Endothelial cell of umbilical vein (primary cell): ENCODE measurements at places on chromosomes 3 and 15. TPM values are rescaled to one million over a fixed set of nuclear protein-coding genes. Genes with fewer than 3 reads are reported as not detected.

DNA sequence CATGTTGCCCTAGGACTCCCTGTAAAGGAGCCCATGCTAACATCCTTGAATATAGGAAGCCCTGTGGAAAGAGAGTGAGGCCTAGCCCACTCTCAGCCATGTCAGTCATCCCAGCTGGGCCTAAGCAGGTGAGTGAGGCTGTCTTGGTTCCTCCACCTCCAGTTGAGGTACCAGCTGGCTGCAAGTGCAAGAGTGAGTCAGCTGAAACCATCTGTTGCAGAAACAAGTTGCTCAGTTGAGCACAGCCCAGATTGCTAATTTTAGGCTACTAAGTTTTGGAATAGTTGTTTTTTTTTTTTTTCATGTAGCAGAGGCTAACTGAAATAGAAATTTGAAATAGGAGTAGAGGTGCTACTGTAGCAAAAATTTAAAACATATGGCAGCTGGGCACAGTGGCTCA lies 43.7 kb upstream of the ADPGK start:
- DNase-seq, result no peak

DNA sequence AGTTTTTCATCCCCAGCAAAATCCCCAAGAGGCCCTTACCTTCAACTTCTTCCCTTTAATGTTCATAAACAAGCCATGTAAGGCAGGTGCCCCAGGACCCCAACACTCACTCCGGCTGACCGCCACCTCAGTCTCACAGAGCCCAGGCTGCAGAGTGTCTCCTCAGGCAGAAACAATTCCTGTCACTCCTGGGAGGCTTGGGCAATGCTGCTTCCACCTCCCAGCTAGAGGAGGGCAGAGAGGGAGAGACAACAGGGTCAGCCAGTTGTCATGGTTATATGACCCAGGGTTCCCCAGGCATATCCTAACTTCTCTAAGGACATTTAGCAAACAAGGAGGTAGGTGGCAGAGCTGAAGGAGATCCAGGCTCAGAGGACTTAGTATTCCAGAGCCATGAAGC lies at the start of gene PLIN1:
Gene PLIN1, minus strand, starts transcription at position 156 of the 400 bp plus-strand sequence. CDS start 1,878 bp downstream, outside the sequence.
- no peak for DNase-seq

DNA sequence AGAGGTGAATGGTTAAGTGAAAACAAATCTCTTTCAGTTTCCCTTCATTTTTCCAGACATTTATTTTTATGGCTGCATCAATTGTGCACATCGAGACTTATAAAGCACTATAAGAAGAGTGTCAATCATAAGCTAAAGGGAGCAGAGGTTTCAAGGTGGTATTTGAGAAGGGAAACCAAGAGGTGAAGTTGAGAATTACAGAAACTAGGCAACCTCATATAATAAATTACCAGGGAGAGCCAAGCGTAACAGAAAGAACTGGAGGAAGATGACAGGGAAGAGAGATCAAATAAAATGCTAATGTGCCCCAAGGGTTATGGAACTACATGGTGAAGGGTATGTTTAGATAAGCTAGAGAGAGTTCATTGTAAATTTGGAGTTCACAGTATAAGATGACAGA lies 6.3 kb upstream of the CCDC54 start:
- no peak for DNase-seq

DNA sequence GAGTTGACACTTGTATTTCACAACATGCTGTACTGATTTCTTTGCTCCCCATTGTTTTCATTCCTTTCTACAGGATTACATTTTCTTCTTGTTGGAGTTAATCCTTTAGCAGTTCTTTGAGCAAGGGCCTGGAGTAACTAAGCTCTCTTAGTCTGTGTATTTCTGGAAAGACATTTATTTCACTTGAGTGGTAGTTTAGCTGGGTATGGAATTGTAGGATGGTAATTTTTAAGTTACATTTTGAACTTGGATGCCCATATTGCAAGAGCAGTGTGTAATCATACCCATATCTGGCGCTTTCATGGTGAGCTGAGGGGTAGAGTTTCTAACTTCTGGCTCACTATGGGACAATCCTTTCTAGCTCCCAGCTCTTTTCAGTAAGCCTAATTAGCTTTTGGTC lies 74.6 kb downstream of the SLC6A11 start:
- DNase-seq, result no peak

The PLSCR1 gene
- 65.6 and 78.7 TPM in 2 replicates for total RNA-seq

The CCDC191 gene
- 3.8 and 4.9 TPM in 2 replicates for total RNA-seq

The CCR9 gene
- total RNA-seq, result not detected in 2 replicates

The SLC9C1 gene
- 0.09 TPM in 1 of 2 replicates, not detected in the other for total RNA-seq

The RFTN1 gene
- 43.3 and 45.1 TPM in 2 replicates for total RNA-seq
